ENCODE measurements at places on chromosomes 16 and 17.
A peak's percentile ranks its signal among the peaks of the same experiment; 100 is the strongest.

GRCh38 chr16:73725156-73725555 is 571.5 kb upstream of the PSMD7 start:
- no peak for DNase-seq

- DNase-seq = no peak
These were observed 1.1 kb downstream of the CHST6 start for GRCh38 chr16:75494184-75494583.

DNA sequence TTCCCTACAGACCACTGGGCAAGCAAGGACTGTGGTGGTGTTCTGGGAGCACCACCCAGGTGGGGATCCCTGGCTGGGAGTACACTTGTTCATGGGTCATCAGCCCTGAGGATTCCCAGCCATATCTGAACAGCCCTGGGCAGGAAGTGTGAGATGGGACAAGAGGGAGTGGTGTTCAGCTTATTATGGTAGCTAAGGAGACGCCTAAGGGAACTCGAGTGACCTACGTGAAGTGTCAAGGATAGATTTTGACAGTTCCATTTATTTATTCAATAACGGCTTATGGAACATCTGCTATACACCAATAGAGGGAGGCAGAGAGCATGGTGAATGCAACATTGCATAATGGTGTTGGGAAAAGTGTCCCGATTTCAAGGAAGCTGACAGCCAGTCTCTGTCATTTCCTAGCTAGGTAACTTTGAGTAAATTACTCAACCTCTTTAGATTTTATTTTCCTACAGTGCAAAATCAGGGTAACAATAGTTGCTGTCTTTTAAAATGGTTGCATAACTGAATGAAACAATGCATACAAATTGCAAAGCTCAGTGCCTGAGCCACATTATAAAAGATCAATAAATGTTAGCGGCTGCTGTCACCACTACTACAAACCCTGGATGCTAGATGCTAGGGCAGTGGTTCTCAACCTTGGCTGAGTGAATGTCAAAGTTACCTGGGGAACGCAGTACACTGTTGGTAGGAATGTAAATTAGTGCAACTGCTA is 534.1 kb downstream of the GRIN2A start:
- no peak for DNase-seq

- DNase-seq = peak; percentile 86
These were observed 1.2 kb downstream of the GPR142 start for GRCh38 chr17:74368341-74369081.

DNA sequence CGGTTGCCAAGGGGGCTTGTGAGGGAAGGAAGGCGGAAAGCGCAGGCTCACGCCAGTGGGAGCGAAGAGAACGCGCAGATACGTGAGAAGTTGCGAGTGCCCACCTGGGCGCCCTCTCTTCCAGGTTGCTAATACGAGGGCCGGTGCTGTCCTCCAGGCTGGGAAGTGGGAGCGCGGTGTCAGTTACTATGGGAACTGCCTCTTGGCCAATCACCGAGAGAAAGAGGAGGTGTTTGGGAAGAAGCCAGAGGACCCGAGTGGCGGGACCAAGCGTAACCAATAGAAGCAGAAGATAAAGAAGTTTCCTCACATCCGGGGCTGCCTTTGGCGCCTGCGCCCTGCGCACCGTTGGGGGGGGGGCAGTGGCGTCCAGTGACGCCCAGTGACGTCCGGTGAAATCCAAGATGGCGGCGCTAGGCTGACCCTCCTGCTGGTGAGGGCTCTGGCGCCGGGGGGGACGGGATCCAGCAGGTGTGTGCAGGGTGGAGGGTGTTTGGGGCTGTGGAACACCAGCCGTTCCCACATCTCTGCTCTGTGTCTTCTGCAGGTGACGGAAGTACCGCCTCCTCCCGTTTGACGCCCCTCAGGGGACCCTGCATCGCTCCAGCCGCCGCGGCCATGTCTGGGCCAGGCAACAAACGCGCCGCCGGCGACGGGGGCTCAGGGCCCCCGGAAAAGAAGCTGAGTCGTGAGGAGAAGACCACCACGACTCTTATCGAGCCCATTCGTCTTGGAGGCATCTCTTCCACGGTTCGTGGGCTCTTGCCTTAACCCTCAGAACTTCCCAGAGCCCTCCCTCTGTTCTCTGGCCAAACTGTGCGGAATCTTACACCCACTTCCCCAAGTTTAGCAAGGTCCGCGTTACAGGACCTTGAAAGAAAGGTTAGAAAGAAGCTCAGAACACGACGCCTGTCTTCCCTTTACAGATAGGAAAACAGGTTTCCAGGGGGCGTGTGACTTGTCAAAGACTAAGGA is at the start of the genes CFAP119 and RNF40:
Gene CFAP119, minus strand, starts transcription at position 135 of the 975 bp plus-strand sequence. CDS start 314 bp downstream, outside the sequence.
Gene RNF40, plus strand, starts transcription at position 395 of the 975 bp plus-strand sequence. Its CDS starts 224 bp downstream, at position 619.
- peak; percentile 98 for DNase-seq

DNA sequence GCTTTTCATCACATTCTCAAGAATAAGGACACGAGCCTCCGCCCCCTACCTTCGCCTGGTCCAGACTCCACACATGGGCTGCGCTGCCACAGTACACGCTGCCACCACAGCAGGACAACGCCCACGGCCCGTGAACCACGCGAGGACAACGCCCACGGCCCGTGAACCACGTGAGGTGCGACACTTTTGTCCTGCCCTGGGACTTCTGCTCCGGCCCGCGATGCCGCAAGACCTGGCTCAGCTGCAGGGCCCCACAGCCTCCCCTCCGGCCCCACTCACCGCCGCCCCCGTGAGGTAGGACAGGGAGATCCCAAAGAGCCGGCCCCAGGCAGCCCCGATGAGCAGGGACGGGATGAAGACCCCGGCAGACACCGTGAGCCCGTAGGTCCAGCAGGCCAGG is 5.9 kb upstream of the CCDC154 start:
- no peak for DNase-seq

DNA sequence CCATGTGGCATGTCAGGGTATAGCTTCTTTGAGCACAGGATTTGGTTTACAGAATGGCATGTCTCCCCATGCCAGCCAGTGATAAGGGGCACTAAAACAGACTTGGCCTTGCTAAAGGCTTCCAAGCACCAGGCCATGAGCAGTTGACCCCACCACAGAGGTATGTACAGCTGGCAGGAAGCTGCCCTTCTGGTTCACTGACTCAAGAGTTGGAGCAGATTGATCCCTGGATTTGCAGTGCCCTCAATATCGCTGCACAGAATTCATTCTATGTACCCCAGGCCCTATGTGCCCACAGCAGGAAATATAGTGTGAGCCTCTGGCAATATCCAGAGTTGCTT is 24.3 kb downstream of the HLF start:
- no peak for DNase-seq

- DNase-seq = no peak
These were observed 77.0 kb upstream of the HS3ST4 start for GRCh38 chr16:25614716-25615265.

DNA sequence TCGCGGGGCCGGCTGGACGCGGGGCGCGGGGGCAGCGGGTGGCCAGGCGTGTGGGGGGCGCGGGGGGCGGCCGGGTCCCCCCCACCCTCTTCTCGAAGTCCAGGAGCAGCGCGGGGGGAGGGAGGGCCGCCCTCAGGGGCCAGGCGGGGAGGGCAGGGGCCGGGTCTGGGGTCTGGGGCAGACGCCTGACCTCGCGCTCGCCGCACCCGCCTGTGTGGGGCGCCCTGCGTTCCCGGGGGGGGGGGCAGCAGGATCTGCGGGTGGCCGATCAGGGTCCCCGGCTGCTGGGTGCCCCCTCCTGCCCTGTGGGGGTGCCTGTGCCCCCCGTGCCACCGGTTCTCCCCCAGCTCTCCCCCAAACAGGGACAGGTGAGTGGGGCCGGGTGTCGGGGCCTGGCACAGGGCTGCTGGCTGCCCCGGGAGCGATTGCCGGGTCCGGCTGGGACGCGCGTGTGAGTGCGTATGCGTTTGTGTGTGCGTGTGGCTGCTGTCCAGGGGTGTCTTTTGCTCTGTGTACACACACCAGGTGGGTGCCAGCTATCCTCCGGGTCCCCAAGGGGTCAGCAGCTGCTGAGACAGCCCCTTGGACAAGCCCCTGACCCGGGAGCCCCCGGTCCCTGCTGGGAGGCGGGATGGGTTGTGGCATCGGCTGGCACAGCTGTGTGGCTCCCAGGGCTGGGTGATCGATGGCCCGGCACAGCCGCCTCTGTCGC is 663 bp downstream of the PRR35 start:
- no peak for DNase-seq

GRCh38 chr16:718389-718788 is 2.6 kb upstream of the ANTKMT start:
- DNase-seq = no peak

DNA sequence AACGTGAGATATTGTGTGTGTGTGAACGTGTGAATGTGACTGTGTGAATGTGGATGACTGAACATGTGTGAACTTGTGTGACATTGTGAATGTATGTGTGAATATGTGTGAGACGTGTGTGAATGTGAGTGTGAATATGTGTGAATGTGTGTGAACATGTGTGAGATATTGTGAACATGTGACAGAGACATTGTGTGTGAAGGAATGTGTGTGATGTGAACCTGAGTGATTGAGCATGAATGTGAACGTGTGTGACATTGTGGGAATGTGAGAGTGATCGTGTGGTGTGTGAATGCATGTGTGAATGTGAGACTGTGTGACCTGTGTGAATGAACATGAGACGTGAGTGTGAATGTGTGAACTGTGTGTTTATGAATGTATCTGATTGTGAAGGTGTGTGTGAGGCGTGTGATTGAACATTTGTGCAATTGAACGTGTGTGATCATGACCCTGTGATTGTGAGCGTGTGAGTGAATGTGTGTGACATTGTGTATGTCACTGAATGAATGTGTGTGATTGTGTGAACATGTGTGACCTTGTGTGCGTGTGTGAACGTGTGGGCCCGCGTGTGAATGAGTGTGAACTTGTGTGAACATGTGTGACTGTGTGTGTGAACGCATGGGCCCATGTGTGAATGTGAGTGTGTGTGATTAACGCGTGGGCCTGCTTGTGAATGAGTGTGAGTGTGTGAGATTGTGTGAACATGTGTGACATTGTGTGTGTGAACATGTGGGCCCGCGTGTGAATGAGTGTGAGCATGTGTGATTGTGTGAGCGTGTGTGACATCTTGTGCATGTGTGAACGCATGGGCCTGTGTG is 23.2 kb upstream of the GSE1 start:
- DNase-seq = no peak

DNA sequence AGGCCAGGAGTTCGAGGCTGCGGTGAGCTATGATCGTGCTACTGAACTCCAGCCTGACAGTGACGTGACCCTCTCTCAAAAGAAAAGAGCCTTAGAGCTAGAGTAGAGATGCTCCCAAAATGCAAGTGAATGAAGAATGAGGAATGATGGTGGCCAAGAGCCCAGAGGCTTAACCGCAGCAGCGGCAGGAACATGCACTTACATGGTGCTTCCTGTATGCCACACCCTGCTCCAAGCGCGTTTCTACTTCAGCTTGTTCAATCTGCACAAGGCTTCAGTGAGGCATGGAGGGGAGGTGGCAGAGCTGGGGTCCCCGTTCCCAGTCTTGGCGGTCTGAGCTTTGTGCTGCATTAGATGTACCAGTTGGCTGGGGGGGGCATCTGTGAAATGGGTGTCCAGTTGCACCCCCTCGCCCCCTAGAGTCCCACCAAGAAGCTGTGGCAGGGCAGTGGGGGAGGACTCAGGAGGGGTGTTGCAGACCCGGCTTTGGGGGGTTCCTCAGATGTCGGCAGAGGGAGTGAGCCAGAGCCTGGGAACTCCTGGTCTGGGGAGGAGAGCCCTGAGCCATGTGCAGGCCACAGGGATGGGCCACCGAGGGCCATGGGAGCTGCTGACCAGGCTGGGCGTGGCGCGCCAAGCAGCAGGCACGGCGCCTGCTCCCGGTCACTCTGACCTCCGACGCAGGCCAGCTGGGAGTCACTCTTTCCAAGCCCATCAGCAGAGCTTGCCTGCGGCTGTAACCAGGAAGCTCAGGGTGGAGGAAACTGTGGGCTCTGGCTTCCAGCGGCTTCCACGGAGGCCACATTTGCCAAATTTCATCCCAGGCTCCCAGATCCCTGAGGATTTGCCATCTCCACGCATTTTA is 260.1 kb downstream of the PARN start:
- DNase-seq = no peak

DNA sequence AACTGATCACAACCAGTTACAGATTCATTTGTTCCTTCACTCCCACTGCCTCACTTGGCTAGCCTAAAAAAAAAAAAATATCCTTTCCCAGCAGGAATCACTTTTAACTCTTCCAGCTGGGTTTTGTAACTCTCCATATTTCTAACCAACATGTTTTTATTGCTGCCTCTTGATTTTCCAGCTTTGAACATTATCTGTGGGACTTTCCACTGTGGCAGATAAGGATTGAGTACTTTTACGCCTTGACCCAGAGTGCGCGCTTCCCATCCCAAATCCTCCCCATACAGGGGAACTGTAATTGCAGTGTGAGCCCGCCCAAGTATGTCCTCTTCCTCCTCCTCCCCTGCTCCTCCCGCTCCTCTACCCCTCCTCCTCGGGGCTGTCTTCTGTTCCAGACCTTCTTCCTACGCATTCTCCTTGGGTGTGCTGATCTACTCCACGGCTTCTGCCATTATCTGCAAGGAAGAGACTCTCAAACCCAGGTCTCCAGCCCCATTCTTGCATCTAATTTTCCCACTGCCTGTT is 43.4 kb downstream of the CYB5D2 start:
- no peak for DNase-seq

GRCh38 chr17:7147772-7148171 is 31.4 kb downstream of the ASGR1 start:
- DNase-seq = no peak

- no peak for DNase-seq
These were observed 22.2 kb downstream of the CLTC start for GRCh38 chr17:59641799-59642484.

- no peak for DNase-seq
These were observed 1.6 kb downstream of the ASIC2 start for GRCh38 chr17:33291248-33292200.

DNA sequence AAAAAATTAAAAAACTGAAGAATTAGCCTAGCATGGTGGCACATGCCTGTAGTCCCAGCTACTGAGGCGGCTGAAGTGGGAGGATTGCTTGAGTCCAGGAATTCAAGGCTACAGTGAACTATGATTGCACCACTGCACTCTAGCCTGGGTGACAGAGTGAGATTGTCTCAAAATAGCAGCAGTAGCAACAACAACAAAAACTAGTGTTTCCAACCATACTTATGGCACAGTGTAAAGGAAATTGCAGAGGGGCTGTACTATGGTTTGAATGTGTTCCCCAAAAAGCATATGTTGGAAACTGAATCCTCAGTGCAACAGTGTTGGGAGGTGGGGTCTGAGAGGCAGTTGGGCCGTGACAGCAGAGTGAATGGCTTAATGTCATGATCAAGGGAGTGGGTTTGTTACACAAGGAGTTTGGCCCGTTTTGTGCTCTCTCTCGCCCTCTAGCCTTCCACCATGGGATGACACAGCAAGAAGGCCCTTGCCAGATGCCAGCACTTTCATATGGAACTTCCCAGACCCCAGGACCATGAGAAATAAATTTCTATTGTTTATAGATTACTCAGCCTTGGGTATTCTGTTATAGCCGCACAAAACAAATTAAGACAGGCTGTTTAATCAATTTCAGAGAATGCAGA is 70.0 kb downstream of the PGS1 start:
- no peak for DNase-seq

GRCh38 chr17:77045441-77046041 is 95.2 kb upstream of the SEC14L1 start:
- no peak for DNase-seq

DNA sequence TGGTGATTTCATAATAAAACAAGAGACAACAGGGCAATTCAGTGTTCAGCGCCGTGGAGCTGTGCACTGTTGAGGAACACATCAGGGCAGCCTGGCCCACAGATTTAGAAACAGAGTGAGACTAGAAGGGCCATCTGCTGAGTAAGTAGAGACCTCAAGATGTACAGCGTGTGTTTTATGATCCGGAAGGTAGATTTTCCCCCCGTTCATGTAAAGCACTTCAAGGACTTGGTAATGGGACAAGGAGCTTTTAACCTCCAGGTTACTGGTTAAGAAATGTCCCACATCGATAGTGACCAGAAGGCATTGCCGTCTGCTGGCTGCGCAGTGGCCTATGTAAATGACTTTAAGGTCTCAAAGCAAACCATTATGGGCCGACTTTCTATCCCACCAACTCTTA is 1057.7 kb upstream of the EEF2KMT start:
- no peak for DNase-seq

Measured in cardiac septum (tissue), 1 donor.